Aorta (tissue), 5 donors: ENCODE measurements at places on chromosomes 12 and 14. TPM values are rescaled to one million over a fixed set of nuclear protein-coding genes. Genes with fewer than 3 reads are reported as not detected.

- H3K4me3 ChIP-seq, result no peak overlapping the region
- no peaks in the 10 kb centered on the region for H3K36me3 ChIP-seq
- no peak overlapping the region for H3K27ac ChIP-seq
- peak; percentile 76 for DNase-seq
- H3K27me3 ChIP-seq, result no peaks in the 10 kb centered on the region
Measured at GRCh38 chr12:122123051-122123760, 44.6 kb downstream of the MLXIP start.

The DNAL1 gene
- 13.0 TPM for total RNA-seq

GRCh38 chr14:23376482-23377197 lies at the start of gene CMTM5:
Gene CMTM5 (plus strand): TSS chr14:23377046. CDS start chr14:23377252, 206 bp downstream.
- H3K27me3 ChIP-seq, result no peaks in the 10 kb centered on the region
- no peaks in the 10 kb centered on the region for H3K4me1 ChIP-seq
- no peak within 1 kb of the TSS for H3K4me3 ChIP-seq
- no peak for DNase-seq
- no peak within 1 kb of the TSS for H3K27ac ChIP-seq

GRCh38 chr12:66563220-66563619 lies 115.7 kb downstream of the GRIP1 start:
- no peaks in the 10 kb centered on the region for H3K27me3 ChIP-seq
- no peaks in the 10 kb centered on the region for H3K4me1 ChIP-seq
- no peaks in the 10 kb centered on the region for H3K36me3 ChIP-seq
- no peak for DNase-seq

DNA sequence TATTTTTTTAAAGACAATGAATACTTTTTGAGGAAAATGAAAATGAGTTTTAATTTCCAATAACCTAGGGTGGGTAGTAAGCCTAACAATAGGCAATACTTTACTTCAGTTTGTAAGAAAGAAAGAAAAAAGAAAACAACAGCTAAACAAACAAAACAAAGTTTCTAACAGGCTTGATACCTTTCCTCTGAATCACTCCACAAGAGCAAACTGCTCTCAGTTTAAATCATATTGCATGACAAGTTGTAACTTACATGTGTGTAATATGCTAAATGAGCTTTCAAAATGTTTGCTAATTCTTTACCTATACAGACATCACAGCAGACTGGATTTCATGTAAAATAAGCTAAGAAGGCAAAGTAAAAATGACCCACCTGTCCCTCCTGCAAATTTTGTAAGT lies 6.7 kb upstream of the LMO3 start:
- no peak overlapping the region for H3K4me3 ChIP-seq
- no peak for DNase-seq
- no peak overlapping the region for H3K27ac ChIP-seq
- H3K27me3 ChIP-seq, result no peaks in the 10 kb centered on the region
- no peaks in the 10 kb centered on the region for H3K36me3 ChIP-seq

GRCh38 chr12:130506844-130507243 lies 169.2 kb downstream of the PIWIL1 start:
- H3K4me3 ChIP-seq, result no peak overlapping the region
- H3K27me3 ChIP-seq, result no peaks in the 10 kb centered on the region
- H3K36me3 ChIP-seq, result no peaks in the 10 kb centered on the region
- no peak overlapping the region for H3K27ac ChIP-seq
- no peaks in the 10 kb centered on the region for H3K4me1 ChIP-seq

DNA sequence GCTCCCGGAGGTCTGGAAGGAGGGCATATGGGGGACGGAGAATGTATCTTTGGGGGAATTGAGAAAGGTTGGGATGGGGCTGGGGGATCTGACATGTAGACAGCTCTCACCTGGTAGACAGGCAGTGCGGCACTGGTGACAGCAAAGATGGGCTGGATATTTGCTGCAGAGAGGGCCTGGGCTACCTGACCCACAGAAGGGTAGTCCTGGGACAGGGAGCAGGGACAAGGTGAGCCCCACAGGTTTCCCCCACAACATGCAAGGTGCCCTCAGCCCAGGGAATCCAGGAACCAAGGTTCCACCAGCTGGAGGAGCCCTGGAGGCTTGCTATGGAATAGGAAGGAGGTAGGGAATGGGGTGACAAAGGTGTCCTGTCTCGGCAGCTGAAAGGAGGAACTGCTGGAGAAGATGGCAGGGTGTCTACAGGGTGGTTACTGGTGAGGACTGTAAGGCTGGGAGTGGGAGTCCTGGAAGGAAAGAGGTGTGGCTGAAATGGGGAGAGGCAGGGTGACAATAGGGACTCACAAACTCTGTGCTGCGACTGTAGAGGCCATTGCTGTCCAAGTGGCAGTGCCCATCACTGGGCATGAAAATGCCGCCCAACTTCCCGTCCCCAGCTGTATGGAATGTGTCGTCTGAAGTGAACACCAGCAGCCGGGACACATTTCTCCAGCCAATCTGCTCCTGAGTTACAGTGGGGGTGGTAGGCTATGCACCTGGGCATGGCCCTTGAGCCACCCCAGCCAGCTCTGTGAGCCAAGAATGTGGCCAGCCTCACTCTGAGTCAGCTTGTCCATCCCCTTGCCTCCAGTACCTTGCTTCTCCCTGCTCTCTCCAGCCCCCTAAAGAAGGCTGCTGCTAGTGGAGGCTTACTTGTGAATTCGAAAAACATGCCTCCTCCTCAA lies 11.3 kb downstream of the ITGB7 start:
- H3K27me3 ChIP-seq, result no peaks in the 10 kb centered on the region
- no peaks in the 10 kb centered on the region for H3K4me1 ChIP-seq
- H3K36me3 ChIP-seq, result no peaks in the 10 kb centered on the region
- H3K27ac ChIP-seq, result no peak overlapping the region
- no peak overlapping the region for H3K4me3 ChIP-seq

DNA sequence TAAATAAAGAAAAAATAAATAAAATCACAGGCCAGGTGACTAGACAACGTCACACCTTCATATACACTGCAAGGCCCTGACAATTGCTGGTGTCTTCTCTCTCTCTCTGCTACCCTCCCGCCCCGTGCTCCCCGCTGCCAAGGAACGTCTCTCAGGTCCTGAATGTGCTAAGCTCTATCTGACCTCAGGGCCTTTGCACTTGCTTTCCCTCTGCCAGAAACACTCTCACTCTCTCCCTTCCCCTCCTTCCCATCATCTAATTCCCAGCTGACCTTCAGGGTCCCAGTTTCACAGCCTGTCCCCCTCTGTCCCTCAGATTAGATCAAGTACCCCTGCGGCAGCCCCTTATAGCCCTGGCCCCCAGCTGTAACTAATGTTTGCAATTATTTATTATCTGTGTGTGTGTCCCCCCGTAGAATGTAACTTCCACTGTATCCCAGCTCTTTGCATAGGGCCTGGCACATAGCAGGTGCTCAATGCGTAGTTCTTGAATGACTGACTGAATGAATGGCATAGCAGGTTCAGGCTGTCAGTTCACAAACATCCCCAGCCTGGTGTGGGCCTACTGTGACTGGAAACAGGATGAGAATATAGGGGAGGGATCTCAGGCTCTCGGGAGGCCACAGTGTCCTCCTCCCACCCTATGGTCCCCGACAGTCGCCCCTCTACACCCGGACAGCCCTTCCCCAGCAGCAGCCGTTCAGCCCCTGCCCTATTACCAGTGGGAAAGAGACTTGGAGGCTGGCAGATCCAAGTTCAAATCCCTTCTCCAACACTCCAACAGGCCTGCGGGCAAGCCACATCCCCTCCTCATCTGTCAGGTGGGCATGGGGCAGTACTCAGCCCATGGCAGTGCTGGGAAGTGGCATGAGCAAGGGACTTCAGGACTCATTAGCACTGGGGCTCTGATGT lies 6.6 kb downstream of the BEGAIN start:
- DNase-seq, result no peak
- H3K27me3 ChIP-seq, result no peaks in the 10 kb centered on the region
- H3K4me1 ChIP-seq, result no peaks in the 10 kb centered on the region
- no peak overlapping the region for H3K27ac ChIP-seq

- no peaks in the 10 kb centered on the region for H3K36me3 ChIP-seq
- peak overlapping the region; percentile 78 for H3K4me3 ChIP-seq
- no peaks in the 10 kb centered on the region for H3K4me1 ChIP-seq
- H3K27ac ChIP-seq, result no peak overlapping the region
- H3K27me3 ChIP-seq, result no peaks in the 10 kb centered on the region
Measured at GRCh38 chr12:127083008-127083949, 1183.7 kb upstream of the TMEM132C start.

DNA sequence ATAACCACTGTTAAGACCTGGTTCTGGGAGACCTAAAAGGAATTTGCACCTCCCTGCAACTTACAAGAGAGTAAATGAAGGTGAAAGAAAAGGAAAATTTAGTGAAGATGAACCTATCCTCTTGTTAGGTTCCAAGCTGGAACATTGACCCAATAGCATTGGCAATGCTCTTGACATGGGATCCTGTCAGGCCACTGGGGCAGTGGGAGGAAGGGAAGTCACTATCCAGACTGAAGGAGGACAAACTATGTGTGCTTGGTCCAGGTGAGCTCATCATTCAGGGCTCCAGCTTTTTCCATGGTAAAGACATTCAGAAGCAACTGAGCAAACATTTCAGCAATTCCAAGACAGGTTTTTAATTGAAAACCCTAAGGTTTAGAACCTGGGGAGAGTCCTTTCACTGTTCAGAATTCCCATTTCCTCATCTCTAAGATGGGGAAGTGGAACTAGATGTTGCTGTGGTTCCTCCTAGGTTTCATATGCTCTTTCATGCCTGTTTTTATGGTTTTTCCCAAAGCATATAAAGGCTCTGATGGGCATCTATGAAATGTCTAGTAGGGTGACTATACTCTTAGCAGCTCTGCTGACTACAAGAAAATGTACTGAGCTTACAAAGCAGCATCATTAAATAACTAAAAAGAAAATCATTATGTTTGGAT lies 33.1 kb downstream of the MAPK1IP1L start:
- no peaks in the 10 kb centered on the region for H3K36me3 ChIP-seq
- DNase-seq, result no peak
- H3K4me3 ChIP-seq, result no peak overlapping the region
- no peaks in the 10 kb centered on the region for H3K27me3 ChIP-seq
- H3K4me1 ChIP-seq, result no peaks in the 10 kb centered on the region

GRCh38 chr12:107634530-107634929 lies 51.1 kb upstream of the PWP1 start:
- no peak for DNase-seq
- no peak overlapping the region for H3K27ac ChIP-seq
- no peaks in the 10 kb centered on the region for H3K36me3 ChIP-seq
- no peaks in the 10 kb centered on the region for H3K4me1 ChIP-seq
- no peaks in the 10 kb centered on the region for H3K27me3 ChIP-seq

DNA sequence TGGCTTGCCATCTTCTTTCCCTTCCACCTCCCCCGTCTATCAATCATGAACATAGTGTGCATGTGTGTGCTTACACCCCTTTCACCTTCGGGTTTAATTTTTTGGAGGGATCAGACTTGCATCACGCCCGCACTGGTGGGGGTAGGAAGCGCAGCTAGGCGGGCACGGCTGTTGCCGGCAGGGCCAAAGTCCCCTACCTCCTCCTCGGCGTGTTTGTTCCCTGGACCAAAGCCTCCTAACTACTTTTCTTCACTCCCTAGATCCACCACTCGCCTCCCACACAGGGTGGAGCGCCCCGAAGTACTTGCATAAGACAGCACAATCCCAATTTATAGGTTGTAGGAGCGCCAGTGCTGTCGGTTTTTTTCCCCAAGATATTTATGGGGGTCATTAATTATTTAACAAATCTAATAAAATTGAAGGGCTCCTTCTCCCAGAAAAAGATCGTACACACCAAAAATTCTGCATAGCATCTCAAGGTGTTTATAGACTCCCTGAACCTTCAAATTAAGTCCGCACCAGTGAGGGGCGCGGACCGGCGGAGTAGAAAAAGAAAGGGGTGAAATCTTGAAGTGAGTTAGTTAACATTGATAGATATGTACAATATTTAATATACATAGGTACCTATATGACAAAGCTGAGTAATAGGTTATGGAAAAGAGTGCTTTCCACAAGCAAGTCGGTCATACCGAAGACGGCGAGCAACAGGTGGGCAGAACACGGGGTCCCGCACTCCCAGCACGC lies 717 bp downstream of the PKP2 start:
- no peak for DNase-seq
- no peaks in the 10 kb centered on the region for H3K4me1 ChIP-seq
- H3K27me3 ChIP-seq, result no peaks in the 10 kb centered on the region
- peak overlapping the region; percentile 34 for H3K4me3 ChIP-seq
- H3K36me3 ChIP-seq, result no peaks in the 10 kb centered on the region

- H3K4me3 ChIP-seq, result no peak overlapping the region
- no peak for DNase-seq
- H3K27ac ChIP-seq, result no peak overlapping the region
- H3K36me3 ChIP-seq, result no peaks in the 10 kb centered on the region
- H3K4me1 ChIP-seq, result no peaks in the 10 kb centered on the region
Measured at GRCh38 chr12:11412731-11413130, 17.4 kb upstream of the PRB2 start.

- no peak overlapping the region for H3K4me3 ChIP-seq
- H3K4me1 ChIP-seq, result no peaks in the 10 kb centered on the region
- no peaks in the 10 kb centered on the region for H3K27me3 ChIP-seq
- no peaks in the 10 kb centered on the region for H3K36me3 ChIP-seq
Measured at GRCh38 chr12:22467190-22467589, 77.2 kb downstream of the C2CD5 start.

The SVOP gene
- not detected for total RNA-seq

DNA sequence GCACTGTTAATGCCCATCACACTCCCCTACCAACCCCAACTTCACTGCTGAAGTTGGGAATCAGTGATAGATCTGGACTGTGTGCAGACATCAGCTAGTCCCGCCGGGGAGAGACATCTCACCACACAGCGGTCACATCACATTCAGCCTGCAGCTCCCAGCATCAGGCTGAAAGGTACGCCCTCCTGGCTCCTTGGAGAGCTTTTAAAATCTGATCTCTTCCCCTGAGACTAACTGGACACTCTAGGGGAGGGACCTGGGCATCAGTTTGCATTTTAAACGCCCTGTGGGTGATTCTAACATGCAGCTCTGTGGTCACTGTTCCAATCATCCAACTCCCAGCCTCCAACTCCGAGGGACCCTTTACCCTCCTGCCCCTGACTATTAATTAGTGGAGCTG lies 58.4 kb downstream of the CCDC85C start:
- H3K4me1 ChIP-seq, result no peaks in the 10 kb centered on the region
- no peak overlapping the region for H3K27ac ChIP-seq
- H3K36me3 ChIP-seq, result no peaks in the 10 kb centered on the region
- H3K4me3 ChIP-seq, result no peak overlapping the region

- peaks cover 3% of the 10 kb centered on the region for H3K36me3 ChIP-seq
- no peak for DNase-seq
- H3K27ac ChIP-seq, result no peak overlapping the region
- no peaks in the 10 kb centered on the region for H3K4me1 ChIP-seq
- H3K4me3 ChIP-seq, result no peak overlapping the region
- H3K27me3 ChIP-seq, result no peaks in the 10 kb centered on the region
Measured at GRCh38 chr14:102211240-102211639, 71.5 kb downstream of the WDR20 start.

The TAS2R50 gene
- total RNA-seq, result 5.7 TPM

- no peaks in the 10 kb centered on the region for H3K27me3 ChIP-seq
- no peaks in the 10 kb centered on the region for H3K36me3 ChIP-seq
- no peaks in the 10 kb centered on the region for H3K4me1 ChIP-seq
- no peak overlapping the region for H3K27ac ChIP-seq
- no peak for DNase-seq
Measured at GRCh38 chr12:44294649-44295048, 458.8 kb downstream of the TMEM117 start.

DNA sequence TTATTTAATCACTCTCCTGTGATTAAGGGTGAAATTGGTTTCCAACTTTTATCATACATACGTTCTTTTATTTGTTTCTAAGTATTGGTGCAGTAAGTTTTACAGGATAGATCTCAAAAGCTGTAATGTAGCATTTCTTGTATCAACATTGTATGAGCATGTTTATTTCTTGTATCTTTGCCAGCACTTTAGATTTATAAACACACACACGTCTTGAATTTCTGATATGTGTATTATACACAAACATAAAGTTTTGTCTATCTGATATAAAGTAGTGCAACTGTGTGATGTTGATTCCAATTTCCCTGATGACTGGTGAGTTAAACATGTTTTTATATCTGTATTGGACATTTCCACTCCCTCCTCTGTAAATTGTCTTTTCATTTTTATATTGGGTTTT lies 134.7 kb downstream of the NOVA1 start:
- H3K4me1 ChIP-seq, result no peaks in the 10 kb centered on the region
- H3K27ac ChIP-seq, result no peak overlapping the region
- DNase-seq, result no peak
- H3K36me3 ChIP-seq, result no peaks in the 10 kb centered on the region
